SJSA1 (cell line): ENCODE measurements at places on chromosomes 3 and 15. TPM values are rescaled to one million over a fixed set of nuclear protein-coding genes. Genes with fewer than 3 reads are reported as not detected.

DNA sequence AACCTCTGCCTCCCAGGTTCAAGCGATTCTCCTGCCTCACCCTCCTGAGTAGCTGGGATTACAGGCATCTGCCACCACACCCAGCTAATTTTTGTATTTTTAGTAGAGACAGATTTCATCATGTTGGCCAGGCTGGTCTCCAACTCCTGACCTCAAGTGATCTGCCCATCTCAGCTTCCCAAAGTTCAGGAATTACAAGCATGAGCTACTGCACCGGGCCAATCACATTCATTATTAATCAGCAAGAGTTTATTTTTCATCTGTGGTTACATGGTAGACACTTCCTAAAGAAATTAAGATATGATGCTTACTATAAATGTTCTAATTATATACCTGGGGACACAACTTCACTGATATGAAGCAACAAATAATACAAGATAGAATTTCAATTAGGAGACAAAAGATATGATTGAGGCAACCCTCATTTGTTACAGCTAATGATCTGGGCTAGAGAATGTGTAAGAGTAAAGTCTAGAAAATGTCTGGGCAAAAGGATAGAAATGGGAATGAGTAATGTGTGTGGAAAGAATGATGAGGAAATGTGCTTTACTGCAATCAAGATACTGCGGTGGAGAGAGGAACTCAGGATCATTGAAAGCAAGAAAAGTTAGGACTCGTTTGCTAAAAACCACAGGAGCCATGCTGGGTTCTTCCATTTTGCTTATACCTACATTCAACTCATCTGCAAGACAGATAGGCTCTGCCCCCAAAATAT lies 366.8 kb downstream of the ZIC1 start:
- H3K4me1 ChIP-seq: no peaks in the 10 kb centered on the region
- no peaks in the 10 kb centered on the region for H3K36me3 ChIP-seq
- DNase-seq: no peak
- no peak overlapping the region for H3K4me3 ChIP-seq
- no peaks in the 10 kb centered on the region for H3K27me3 ChIP-seq

GRCh38 chr3:189084620-189085019 lies 87.2 kb upstream of the TPRG1 start:
- DNase-seq: no peak
- no peak overlapping the region for H3K27ac ChIP-seq
- no peaks in the 10 kb centered on the region for H3K36me3 ChIP-seq

- DNase-seq: no peak
- H3K4me3 ChIP-seq: no peak overlapping the region
- no peaks in the 10 kb centered on the region for H3K36me3 ChIP-seq
These were observed 90.2 kb downstream of the ANP32A start for GRCh38 chr15:68730471-68730919.

UPK1B gene
- 0.18 TPM in 1 of 2 replicates, not detected in the other for total RNA-seq

C3orf62 gene
- 0.50 and 2.1 TPM in 2 replicates for total RNA-seq

GP5 gene
- total RNA-seq: not detected in 2 replicates

DNA sequence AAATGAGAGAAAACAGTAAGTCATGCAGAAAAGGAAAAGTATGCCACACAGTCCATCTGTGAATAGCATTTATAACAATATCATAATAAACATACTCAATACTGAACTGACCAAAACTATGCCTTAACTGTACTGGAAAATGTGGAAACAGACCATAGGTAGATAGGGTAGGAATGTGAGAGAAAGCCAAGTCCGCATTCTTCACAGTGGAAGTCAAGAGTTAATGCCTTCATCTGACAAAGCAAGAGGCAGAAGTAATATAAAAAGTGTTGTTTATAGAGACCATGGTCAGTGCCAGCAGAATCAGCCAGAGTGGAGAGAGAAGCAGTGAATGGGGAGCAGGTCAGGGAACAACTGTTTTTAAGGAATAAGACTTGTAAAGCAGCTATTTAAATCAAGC lies 52.3 kb downstream of the KBTBD12 start:
- no peak overlapping the region for H3K27ac ChIP-seq
- H3K4me3 ChIP-seq: no peak overlapping the region
- DNase-seq: no peak
- no peaks in the 10 kb centered on the region for H3K27me3 ChIP-seq

AADACL2 gene
- not detected in 2 replicates for total RNA-seq
